ENCODE measurements at places on chromosomes 1 and 21. TPM values are rescaled to one million over a fixed set of nuclear protein-coding genes. Genes with fewer than 3 reads are reported as not detected.

DNA sequence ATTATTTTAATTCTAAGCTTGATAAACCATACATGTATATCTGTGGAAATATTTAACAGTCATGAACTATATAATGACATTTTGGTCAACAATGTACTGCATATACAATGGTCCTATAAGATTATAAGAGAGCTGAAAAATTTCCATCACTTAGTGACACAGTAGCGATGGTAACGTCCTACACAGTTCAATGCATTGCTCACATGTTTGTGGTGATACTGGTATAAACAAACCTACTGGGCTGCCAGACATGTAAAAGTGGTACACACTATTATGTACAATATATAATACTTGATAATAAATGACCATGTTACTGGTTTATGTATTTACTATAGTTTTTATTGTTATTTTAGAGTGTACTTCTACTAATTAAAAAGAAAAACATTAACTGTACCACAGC, 841.9 kb downstream of the LTN1 start:
- no peak for DNase-seq

- no peak for DNase-seq
Measured at GRCh38 chr1:208686592-208686991, 442.4 kb upstream of the PLXNA2 start.

DNA sequence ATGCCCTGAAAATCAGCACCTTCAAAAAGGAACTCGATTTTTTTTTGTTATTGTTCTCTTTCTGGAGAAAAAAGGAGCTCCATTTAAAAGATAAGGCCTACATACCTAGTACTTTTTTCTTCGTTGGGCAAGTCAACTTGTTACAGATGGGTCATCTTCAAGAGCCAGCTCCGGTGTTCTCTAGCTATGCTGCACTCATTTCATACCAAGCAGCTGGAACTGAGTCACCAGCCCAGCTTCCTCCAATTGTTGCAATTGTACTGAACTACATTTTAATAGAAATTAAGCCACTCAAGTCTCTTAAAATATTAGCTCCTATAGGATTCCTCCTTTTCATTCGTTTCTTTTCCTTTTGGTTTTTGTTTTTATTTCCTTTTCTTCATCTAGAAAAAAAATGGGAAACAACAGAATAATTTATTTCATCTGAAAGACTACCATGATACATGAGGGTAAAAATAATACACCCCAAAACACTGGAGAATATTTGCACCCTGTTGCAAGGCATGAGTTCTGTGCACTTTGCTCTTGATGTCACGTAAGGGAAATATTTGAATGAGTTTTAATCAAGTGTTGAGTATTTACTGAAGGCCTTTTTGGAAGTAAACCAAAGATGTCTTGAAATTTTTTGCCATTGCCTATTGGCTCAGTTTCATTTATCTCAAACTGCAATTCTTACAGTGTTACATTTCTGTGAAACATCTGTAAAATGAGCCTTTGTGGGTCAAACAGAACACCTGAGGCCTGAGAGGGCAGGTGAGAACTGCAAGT, 60.5 kb downstream of the CLIC4 start:
- no peak for DNase-seq

GRCh38 chr1:200095057-200095577, 67.6 kb downstream of the NR5A2 start:
- DNase-seq, result no peak

DNA sequence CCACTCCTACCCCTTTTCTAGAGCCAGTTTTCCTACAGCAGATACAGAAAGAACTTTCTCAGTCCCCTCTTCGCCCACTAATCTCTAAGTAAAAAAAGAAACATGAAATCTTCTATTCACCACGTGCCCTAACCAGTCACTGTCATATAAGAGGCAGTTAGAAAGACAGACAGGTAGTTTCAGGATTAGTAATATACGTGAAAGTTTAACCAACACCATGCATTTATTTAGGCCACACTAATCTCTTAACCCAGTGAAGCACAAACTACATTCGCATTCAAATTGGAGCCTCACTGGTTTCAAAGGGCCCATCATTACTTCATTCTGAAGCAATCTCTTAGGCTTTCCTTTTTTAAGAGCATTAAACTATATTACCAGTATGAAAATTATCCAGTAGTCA, 10.1 kb downstream of the GPATCH2 start:
- DNase-seq, result no peak

DNA sequence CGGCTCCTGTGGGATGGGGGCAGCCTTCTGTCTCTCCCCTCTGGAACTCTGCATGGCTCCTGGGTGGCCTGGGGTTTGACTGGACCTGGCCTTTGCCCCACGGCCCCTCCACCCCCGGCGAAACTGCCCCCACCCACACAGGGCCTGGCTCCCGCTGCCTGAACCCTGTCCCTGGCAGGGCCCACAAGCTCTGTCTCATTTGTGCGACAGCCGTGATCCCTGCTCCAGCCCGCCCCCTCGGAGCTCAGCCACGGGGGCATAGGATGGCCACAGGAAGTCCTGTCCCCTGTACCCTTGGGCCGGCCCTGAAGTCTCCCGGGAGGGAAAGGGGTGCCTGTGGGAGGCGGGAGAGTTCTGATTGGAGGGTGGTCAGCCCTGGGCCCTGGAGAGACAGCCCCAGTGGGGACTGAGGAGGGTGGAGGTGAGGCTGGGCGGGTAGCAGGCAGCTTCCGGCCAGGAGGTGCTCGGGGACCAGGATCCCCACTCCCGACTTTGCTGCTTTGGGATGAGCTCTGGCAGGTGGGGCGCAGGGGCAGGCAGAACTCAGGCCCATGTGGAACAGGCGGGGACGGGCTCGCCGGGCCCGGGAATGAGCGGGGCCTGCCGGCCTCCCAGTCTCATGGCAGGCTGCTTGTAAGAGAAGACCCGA, 45.1 kb downstream of the SLX9 start:
- no peak for DNase-seq

DNA sequence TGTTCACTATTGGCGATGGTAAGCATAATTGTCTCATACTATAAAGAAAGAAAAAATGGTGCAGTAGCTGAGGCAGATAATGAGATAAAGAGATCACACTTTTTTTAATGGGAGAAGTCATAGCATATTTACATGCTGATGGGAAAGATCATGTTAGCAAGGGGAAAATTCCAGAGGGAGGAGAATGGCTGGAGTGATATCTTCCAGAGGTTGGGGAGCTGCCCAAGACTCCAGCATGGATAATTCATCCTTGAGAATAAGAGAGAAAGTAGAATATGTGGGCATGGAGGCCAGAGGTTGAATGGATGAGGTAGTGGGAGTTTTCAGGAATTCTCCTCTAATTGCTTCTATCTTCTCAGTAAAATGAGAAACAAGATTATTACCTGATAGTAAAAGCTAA, 45.8 kb upstream of the RGS1 start:
- DNase-seq, result no peak

Gene PLD5
- total RNA-seq, result 0.21 TPM

Gene COP1
- 45.0 TPM for total RNA-seq

DNA sequence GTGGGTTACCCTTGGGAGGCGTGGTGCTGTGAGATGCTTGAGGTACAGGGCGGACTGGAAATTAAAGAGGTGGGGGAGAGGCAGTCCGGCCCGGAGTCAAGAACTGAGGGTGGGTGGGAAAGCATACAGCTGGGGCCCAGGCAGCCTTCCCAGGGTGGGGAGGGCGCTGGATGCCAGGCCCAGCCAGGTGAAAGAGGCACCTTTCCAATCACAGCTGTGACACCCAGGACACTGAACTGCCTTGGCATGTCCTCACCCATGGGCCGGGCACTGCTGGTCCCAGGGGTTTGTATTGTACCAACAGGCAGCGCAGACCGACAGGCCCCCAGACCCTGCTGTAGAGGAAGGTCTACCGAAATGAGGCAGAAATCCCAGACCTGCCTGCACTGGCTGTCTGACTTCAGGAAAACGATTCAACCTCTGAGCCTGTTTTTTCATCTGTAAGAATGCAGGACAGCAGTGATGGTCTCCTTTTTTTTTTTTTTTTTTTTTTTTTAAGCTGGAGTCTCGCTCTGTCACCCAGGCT, 9.1 kb downstream of the SLC30A2 start:
- no peak for DNase-seq

- peak; percentile 64 for DNase-seq
Measured at GRCh38 chr1:169890761-169891538, 2.7 kb downstream of the SCYL3 start.

- no peak for DNase-seq
Measured at GRCh38 chr21:17903929-17904639, 84.9 kb upstream of the C21orf91 start.

GRCh38 chr1:116881879-116882520, 27.7 kb upstream of the PTGFRN start:
- peak; percentile 94 for DNase-seq

Gene USH2A
- 0.10 TPM for total RNA-seq

Gene CAP1
- 117 TPM for total RNA-seq

GRCh38 chr1:85303440-85304162, 27.2 kb upstream of the BCL10 start:
- DNase-seq, result no peak

DNA sequence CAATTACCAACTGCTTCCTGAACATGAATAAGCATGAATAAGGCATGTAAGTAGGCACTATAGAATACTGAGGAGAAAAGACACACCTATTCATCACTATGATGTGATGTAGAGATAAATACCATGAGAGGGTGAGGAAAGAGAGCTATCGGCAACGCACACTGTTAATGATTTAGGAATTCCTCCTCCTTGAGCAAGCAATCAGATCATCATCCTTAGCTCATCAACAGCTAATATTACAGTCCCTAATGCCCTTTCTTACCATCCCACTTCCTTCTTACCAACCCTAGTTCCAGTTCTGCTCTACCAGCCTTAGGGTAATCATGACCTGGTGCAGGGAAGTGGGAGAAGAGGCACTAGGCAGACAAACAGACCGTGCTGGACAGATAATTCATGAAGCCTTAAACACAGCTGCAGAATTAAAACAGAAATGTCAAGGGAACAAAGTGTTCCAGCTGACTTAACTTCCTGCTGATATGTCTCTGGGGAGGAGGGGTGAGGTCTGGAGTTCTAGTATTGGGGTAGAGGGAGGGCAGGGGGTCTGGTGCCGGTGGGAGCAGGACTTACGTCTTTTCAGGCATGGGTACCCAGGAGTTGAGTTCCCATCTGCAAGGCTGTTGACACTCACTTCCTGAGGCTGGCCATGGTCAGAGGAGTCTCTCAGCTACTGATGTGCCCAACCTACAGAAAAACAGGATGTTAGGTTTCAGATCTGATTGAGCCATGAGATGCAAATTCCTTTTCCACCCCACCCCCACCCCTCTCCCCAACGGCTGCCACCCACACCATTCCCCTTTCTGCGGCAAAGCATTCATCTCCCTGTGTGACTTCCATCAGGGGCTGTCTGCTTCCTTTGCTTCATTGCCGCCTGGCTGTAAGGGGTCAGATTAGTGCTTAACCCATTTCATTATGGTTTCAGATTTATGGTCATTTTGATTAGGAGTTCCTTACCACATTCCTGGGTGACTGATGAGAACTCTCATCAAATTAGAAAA, 12.6 kb upstream of the RCSD1 start:
- no peak for DNase-seq

Gene RYR2
- total RNA-seq, result 2.4 TPM

Gene TRIM17
- not detected for total RNA-seq

DNA sequence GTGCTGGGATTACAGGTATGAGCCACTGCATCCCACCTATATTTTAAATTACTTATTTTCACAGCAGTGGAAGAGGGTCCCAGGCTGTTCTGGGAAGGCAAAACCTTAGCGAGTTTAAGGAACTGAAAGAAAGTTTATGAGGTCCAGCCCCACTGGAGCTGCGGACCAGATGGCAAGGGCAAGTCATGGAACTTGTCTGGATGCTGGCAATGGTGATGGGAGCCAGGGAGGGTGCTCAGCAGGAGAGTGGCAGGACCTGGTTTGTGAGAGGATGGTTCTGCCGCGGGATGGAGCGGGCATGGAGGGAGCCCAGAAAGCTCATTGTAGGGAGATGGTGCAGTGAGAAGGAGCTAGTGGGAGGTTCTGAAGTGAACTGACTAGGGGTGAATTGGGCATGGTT, 50.6 kb upstream of the SLC45A1 start:
- no peak for DNase-seq

GRCh38 chr1:202562444-202563060, 147.7 kb downstream of the SYT2 start:
- DNase-seq, result no peak

DNA sequence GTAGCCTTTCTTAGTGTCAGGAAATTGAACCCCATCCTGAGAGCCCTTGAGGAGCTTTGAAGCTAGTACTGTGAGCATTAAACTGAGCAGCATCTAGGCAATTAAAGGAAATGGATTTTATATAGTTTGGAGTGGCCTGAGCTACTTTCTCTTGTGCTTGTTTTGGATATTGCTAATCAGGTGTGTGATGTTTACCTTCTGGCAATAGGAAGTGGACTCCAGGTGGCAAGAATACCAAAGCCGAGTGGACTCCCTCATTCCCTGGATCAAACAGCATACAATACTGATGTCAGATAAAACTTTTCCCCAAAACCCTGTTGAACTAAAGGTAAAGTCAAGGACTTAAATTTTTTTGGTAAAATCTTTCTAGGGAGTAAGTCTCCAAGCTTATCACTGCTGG, 79.4 kb downstream of the MACF1 start:
- no peak for DNase-seq

DNA sequence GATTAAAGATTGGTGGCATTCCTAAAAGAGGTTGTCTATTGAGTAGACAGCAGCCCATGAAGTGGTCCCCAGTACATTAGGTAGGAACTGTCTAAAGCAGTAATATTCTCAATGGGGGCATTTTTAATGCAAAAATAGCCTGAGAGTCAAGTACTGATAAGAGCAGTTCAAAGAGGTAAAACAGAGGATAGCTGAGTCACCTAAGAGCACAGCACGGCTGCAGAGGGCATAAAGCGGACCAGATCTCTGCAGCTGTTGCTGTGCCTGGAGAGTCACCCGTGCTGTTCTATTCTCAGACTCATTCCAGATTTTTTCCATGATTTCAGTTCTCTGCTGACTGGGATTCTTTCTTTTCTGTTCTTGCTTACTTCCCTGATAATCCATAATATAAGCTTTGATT, 313.2 kb downstream of the OLFM3 start:
- peak; percentile 27 for DNase-seq

GRCh38 chr21:43275421-43276211, 106.8 kb downstream of the CRYAA start:
- DNase-seq, result peak; percentile 82

DNA sequence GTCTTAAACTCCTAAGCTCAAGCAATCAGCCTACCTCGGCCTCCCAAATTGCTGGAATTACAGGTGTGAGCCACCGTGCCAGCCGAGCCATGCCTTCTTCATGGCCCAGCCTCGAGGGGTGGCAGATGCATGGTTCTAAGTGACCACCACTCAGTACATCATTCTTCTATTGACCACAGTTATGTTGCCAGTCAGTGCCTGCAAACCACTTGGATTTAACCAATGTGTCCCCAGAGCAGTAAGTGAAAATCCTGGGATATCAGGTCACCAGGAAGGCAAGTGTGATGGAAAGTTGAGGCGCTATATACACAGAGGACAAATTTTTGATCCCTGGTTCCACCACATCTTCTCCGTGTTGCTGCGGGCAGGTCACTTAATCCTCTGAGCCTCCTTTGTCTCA, 37.0 kb upstream of the RD3 start:
- no peak for DNase-seq

Gene FCMR
- 4.4 TPM for total RNA-seq

Gene SYT11
- 26.2 TPM for total RNA-seq

Gene TBX19
- 1.2 TPM for total RNA-seq

Gene SDHB
- total RNA-seq, result 115 TPM

- DNase-seq, result no peak
Measured at GRCh38 chr21:14603202-14603601, 57.1 kb upstream of the SAMSN1 start.

- DNase-seq, result no peak
Measured at GRCh38 chr1:48969971-48970370, 193.3 kb upstream of the BEND5 start.

Measured in tongue (tissue), 3 donors.